Activated T-helper 1 cell treated with anti-CD3 and anti-CD28 coated beads, Interleukin-2, amount 50 U/mL, for 16 hours (primary cell): ENCODE measurements at places on chromosomes 4 and X.

DNA sequence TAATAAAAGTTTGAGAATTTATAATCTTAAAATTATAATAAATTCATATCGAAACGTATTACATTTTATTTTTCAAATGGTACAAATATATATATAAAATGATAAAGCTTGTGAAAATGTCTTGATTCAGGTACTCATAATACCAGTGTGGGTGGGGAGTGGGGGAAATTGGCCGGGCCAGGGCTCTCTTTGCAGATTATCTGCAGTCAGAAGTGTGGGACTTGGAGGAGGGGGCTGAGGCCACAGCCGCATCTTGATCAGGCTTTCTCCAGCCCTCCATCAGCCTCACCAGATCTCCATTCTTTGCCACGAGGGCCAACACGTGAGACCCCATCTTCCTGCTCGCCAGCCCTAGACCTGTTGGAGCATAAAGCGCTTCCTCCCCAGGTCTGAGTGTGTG lies 86.7 kb downstream of the STIM2 start:
- no peak for DNase-seq

DNA sequence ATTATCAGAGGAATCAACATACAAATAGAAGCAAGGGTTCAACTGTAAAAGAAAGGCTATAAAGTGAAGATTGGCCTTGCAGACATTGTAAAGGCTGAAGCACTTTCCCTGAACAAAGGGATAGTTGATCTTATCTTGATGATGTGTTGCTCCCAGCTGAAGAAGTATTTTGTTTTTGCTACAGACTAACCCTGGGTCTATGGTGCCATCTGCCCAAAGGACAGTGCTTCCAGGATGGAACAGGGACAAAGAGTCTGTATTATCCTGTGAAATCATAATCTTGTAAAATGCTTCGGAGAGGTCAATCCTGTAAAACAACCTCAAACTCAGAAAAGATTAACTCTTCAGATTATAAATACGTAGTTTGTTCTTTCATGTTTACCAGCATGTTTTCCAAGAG lies 251.7 kb upstream of the ANKRD50 start:
- DNase-seq: no peak

DNA sequence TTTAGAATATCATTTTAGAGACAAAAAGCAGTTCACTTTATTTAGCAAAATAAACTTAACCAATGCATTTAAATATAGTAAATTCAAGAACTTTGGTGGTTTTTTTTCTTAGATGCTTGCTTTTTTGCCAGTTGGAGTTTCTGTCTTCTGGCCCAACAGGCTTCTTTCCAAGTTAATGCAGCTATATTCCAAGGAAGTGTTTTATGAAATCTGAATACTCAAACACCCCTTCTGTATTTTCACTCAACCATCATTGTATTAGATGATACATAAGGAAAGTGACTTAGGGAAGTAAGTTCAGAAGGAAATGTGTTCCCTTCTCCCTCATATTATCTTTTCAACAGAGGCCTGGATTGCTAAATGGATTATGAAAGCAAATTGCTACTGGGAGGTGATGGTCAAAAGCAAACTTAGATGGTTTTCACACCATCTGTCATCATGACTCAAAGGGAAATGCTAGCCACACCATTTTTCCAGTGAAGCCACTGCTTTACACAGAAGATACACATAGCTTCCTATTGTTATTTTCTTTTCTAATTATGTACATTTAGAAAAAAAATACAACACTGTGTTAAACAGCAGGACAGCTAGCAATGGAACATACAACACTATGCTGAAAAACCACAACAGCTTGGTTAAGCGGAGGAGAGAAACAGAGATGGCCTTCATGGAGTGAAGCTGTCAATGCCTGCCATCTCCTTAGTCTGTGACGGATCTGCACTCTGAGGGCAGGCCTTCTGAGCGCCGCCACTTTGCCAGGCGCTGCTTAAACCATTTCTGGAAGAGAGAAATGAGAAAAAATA lies 32.9 kb downstream of the HOPX start:
- DNase-seq: no peak

GRCh38 chrX:72387247-72387646 lies 81.5 kb upstream of the CITED1 start:
- DNase-seq: no peak

GRCh38 chr4:156803056-156803455 lies 168.5 kb downstream of the PDGFC start:
- no peak for DNase-seq

- no peak for DNase-seq
Observed at GRCh38 chr4:22721204-22721603, 28.5 kb downstream of the GBA3 start.

GRCh38 chr4:32440391-32440790 lies 1720.2 kb downstream of the PCDH7 start:
- DNase-seq: no peak

GRCh38 chr4:88865046-88865445 lies 167.4 kb upstream of the NAP1L5 start:
- no peak for DNase-seq

GRCh38 chrX:130552444-130553073 lies 150.8 kb downstream of the RBMX2 start:
- DNase-seq: no peak

- no peak for DNase-seq
Observed at GRCh38 chrX:103681443-103681842, 5.1 kb downstream of the MORF4L2 start.

GRCh38 chrX:40628506-40628905 lies 5.3 kb downstream of the MPC1L start:
- no peak for DNase-seq

- DNase-seq: no peak
Observed at GRCh38 chr4:71230271-71231128, 108.3 kb upstream of the SLC4A4 start.

DNA sequence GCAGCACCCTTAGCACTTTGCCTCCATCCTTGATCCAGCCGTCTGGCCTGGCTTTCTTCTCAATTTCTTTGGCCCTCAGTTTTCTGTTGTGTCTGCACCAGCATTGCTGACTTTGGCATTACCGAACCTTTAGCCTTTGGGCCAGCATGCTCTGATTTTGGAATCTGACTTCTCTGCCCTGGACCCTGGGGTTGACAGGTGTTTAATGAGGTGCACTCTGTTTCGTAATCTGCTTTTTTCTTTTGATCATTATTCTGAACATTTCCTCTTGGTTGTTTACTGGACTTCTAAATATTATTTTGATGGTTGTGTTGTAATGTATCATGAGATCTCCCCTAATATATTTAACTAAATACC lies 71.5 kb upstream of the ENPP6 start:
- no peak for DNase-seq

DNA sequence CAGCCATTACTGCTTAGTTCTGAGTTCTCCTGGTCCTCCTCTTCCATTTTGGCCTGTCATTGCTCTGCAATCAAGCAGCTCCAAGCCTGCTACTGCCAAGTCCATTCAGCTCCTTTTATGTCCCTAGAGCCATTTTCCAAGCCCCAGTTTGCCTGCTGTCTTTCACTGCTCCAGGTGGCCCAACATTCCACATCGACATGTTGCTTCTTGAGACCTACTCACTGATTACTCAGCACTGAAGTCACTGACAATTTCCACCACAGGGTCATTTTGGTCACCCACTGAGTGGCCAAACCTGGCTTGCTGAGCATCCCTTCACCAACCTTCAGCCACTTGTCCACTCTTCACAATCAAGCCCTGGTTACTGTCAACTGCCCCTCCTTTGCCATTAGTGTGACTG lies 27.2 kb downstream of the LRIT3 start:
- no peak for DNase-seq

GRCh38 chr4:41722181-41722580 lies 26.3 kb downstream of the PHOX2B start:
- DNase-seq: no peak

DNA sequence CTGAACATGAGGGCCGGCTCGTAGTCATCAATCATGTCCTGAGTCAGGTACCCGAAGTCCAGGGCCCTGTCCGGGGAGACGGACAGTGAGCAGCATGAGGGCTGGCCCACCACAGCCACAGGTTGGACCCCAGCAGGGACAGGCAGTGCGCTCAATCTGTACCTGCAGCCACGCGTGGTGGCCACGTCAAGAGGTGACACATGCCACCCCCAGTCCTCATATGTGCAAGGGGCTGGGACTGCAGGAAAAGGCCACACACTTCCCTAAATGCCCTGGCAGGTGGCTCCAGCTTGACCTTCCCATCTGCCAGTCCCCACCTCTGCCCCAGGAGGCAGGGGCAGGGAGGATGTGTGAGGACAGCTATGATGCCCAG lies 73.8 kb upstream of the MXD4 start:
- DNase-seq: no peak

DNA sequence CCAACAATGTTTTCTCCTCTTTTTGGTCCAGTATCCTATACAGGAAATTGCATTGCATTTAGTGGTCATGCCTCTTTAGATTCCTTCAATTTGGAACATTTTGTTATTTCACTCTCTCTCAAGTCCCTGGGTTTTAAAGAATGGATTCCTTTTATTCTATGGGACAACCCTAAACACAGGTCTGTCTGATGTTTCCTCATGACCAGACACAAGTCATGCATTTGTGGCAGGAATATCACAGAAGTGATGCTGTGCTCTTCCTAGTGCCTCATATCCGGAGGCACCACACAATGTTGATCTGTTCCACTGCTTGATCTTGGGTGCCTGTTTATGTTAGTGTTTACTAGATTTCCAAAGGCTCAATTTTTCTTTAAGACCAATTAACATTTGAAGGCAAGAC lies 69.7 kb upstream of the H2AZ1 start:
- no peak for DNase-seq

DNA sequence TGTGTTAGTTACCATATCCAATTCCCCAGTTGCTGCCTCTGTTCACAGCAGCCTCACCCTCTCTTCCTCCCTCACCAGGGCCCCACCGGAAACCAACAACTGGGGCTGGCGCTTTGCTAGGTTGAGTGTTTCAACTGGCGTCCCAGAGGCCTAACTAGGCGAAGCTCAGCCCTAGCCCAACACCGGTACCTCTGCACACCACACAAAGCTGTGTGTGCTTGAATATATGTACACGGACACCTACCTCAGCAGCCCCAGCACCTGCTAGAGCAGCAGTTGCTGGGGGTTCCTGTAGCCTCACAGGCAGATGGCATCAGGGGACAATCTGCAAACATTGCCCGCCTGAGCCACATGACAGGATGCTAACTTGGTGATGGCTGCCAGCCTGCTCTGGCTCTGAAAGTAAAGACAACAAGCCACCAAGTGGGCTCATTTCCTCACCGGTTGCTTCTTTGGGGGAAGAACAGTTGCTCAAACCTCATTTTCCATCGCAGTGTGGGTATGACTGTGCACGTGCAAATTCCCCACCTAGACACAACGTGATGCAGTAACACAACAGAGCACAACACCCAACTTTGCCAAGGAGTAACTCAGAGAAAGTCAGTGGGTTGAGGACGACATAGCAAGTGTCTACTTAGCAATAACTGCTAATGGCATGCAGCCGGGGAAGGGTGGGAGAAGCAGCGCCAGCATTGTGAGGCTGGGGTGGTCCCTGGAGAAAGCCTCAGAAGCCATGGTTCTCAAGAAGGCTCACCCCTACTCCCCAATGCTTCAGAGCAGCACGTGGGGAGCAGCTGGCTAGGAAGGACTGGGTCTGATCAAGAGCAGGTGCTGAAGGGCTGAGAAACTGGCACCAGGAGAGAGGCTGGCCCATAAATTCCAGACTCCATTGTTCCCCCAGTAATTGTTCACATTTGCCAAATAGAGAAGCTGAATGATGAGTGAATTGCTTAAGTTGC lies 139.5 kb downstream of the SH3KBP1 start:
- DNase-seq: peak; percentile 40

DNA sequence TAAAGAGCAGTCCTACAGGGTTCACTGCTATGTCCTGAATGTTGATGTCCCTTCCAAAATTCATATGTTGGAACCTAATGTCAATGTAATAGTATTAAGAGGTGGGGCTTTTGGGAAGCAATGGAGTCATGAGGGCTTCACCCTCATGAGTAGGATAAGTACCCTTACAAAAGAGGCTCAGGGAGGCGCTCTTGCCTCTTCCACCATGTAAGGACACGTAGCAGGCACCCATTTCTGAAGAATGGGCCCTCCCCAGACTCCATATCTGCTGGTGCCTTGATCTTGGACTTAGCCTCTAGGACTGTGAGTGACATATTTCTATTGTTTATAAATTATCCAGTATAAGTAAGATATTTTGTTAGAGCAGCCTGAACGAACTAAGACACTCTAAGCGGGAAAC lies 15.8 kb downstream of the MED28 start:
- DNase-seq: no peak

DNA sequence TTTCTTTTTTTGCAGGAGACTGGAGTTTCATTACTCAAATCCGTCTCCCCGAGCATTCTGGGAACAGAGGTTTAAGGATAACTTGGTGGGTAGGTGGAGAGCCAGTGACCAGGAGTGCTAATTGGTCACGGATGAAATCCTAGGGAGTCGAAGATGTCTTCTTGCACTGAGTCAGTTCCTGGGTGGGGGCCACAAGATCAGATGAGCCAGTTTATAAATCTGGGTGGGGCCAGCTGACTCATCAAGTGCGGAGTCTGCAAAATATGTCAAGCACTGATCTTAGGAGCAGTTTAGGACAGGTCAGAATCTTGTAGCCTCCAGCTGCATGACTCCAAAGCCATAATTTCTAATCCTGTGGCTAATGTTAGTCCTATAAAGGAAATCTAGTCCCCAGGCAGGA lies 741.3 kb downstream of the PCDH7 start:
- no peak for DNase-seq
